DMS153 (cell line): ENCODE measurements at places on chromosomes 7 and 10.
A peak's percentile ranks its signal among the peaks of the same experiment; 100 is the strongest.

DNA sequence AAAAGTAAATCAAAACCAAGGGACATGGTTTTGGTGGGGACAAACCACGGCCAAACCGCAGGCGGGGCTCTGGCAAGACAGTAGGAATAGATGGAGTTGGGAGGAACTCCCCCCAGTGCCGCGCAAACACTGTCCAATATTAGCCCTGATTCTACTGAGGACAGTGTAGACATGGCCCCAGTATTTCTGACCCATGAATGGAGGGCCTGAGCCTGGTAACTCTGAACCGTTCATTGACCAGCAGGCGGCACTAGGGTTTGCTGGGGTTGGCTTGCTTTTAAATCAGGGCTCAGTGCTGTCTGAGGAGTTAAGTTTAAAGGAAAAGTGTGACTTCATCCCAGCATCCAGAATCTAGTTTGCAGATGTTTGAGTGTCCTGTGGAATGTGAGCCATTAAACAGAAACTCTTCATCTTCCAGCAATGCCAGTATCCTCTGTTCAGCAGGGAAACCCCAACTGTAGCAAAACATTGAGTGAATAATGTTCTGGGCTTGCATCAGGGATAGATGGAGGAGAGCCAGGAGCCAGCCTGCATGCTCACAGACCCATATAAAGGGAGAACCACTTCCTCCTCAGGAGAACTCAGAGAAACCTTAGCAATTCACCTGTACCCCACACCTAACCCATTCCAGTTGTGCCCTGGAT lies 147.4 kb upstream of the PRSS58 start:
- DNase-seq = no peak

DNA sequence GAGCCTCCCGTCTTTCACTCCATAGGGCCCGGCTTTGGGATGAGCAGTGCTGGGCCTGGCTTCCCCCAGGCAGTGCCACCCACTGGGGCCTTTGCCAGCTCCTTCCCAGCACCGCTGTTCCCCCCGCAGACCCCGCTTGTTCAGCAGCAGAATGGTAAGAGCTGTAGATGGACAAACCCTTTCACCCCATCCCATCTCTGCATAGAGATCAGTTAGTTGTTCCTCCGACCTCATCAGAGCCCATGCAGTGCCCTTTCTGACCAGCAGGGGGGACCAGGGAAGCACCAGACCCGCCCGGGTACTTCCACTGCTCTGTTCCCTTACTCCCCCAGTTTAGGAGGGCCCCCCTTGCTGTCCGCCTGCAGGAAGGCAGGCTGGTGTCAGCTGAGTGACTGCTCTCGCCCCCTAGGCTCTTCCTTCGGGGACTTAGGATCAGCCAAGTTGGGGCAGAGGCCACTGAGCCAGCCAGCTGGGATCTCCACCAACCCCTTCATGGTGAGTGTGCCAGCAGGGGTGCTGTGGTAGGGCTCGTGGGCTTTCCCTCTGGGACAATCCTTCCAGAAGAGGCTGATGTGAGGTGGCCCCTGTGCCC lies 9.8 kb downstream of the SAP25 start:
- no peak for DNase-seq

DNA sequence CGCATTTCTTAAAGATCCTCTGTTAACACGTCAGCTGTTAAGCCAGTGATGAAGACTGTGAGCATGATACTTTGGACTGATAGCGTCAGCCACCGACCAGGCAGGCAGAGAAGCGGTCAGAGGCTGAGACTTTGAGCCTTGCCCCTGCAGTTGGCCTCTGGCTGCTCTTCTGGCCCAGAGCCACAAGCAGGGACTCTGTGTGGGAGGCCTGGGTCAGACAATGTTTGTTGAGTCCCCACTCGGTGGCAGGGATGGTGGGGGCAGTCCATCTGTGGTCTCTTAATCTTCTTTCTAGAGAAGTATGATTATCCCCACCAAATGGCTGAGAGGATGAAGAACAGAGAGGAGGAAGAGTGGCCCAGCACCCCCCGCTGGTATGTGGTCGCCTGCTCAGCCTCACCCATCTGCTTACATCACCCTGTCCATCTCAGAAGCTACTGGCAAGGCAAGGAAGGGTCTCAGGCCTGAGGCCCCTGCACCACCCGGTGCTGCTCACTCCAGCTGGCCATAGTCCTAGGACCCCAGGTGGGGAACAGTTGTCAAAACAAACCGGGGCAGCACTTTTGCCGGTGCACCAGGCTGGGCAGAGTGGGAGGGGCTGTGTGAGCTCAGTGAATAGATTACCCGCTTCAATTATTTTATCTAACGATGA lies 202.9 kb downstream of the GRID1 start:
- DNase-seq = no peak

- DNase-seq = no peak
Observed at GRCh38 chr7:15345216-15345615, 216.6 kb downstream of the AGMO start.

DNA sequence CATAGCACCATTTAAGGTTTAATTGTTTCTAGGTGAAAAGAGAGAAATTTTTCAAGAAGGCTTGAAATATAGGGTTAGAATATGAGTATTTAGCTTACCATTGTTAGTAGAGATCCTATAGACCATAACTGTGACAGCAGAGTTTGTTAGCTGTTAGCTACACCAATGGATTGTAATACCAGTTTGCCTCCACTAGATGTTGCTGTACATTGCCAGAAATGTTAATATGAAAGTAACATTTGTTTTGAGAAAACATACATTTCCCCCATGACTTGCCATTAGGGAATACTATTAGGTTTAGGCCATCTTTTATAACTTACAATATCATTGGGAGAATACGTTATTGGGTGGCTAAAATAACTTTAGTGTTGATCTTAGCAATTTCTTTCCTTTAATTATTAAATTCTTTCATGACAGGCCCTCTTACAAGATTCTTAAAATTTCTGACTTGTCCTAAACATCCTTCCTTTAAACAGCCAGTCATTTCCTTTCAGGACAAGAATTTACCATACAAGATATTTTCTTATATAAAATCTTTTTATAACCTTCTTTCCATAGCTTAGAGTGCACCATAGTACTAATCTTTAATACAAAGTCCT lies 39.5 kb downstream of the ZNF117 start:
- DNase-seq = no peak

DNA sequence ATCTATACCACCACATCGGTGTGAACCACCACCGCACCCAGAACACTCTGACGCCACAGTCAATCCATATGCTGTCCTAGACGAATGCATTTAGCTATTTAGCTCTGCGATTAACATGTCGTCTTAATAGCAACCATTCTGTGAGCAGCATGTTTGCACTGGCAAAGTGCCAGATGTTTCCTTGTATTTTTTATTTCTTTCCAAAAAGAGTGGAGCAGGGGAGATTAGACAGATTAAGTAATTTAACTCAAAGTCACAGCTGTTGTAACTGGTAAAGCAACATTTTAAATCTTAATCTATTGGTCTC lies 57.0 kb upstream of the ARL4A start:
- DNase-seq = peak; percentile 36

DNA sequence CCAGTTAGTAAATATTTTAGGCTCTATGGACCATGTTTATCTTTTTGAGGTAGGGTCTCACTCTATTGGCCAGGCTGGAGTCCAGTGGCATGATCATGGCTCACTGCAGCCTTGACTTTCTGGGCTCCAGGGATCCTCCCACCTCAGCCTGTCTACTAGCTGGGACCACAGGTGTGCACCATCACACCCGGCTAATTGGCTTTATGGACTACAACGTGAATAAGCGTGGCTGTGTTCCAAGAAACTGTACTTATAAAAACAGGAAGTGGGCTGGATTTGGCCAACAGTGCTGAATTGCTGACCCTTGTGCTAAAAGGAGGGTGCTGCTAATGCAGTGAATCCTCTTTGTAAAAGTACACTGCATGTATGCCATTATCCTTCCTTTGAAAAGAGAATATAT lies 111.7 kb upstream of the CDK13 start:
- peak; percentile 96 for DNase-seq

DNA sequence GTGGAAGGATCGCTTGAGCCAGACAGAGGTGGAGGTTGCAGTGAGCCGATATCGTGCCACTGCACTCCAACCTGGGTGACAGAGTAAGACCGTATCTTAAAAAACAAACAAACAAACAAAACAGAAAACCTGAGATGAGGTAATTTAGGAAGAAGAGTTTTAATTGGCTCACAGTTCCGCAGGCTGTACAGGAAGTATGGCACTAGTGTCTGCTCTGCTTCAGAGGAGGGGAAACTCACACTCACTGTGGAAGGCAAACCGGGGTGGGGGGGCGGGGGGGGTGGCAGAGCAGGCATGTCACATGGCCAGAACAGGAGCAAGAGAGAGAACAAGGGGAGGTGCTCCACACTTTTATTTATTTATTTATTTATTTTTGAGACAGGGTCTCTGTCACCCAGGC lies 5.1 kb downstream of the UBE2D4 start:
- DNase-seq = no peak

- DNase-seq = no peak
Observed at GRCh38 chr10:67521546-67521945, 174.4 kb downstream of the CTNNA3 start.

- no peak for DNase-seq
Observed at GRCh38 chr7:25456467-25457171, 228.3 kb upstream of the NPVF start.

- no peak for DNase-seq
Observed at GRCh38 chr10:110073896-110074295, 66.1 kb downstream of the ADD3 start.

- DNase-seq = no peak
Observed at GRCh38 chr7:22864301-22864700, 41.7 kb upstream of the TOMM7 start.

GRCh38 chr10:123069246-123069986 lies 60.6 kb downstream of the ACADSB start:
- no peak for DNase-seq

DNA sequence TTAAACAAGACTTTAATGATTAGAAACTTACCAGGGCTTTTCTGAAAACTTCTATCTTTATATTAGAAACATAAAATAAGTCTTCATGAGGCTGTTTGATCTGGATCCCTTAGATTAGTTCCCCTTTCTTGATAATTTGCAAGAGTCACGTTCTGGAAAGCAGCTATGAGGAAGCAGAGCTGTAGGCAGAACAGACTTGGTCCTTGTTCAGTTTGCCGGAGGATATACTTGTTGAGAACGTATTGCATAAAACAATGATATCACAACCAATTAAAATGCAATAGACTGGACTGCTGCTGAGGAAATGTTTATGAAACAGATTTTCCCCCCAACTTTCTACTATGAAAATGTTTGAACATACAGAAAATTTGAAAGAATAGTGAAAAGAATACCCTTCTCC lies 2.8 kb downstream of the SAMD9L start:
- DNase-seq = no peak

- DNase-seq = peak; percentile 24
Observed at GRCh38 chr7:134368851-134369544, 52.3 kb upstream of the SLC35B4 start.

DNA sequence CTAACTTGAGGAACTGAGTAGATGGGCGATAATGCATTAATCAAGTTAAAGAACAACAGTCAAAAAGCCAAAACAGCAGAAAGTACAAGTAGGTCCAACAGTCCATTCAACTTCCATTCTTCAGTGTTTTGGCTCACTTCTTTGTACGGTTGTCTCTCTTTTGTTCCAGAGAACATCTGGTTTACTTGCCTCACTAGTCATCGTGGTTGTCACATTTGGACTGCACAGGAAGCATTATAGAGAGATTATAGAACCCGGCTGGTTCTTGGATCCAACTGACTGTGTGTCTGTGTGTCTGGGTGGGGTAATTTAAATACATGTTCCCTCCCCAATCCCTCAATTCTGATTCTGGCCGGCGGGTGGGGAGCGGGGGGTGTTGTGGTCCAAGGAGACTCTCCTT lies 1.8 kb upstream of the CEP41 start:
- DNase-seq = no peak

DNA sequence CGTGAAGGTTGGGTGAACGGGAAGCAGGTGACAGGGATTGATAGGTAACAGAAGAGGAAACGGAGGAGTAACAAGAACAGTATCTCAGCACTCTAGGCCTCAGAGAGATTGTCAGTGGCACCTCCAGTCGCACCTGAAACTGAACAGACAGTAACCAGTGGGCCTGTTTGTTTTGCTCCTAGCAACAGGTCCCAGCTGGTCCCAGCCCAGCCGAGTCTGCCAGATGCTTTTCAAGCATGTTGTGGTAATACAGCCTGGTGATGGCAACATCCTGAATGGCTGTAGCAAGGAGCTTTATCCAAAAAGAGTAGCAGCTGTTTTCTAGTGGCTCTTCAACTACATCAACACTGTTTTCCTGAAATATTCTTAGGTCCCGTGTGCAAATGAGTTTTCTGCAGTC lies 4.7 kb downstream of the CACNB2 start:
- DNase-seq = peak; percentile 87

- DNase-seq = no peak
Observed at GRCh38 chr10:69459893-69460575, 8.8 kb downstream of the TSPAN15 start.

DNA sequence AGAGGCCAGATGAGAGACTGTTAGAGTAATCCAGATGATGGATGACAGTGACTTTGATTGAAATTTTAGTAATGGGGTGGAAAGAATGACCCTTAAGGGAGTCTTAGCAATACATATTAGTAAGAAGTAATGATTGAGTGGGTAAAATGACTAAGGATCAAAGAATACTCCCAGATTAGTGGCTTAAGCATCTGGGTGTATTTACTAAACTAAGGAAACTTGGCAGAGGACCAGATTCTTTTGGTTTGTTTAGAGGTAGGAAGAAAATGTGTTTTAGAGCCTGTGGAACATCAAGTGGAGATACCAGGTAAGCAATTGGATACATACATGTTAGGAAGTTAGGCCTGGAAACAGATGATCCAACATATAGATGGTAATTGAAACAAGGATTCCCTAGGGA lies 58.8 kb upstream of the ADRA2A start:
- no peak for DNase-seq

GRCh38 chr10:131178521-131179331 lies 132.8 kb downstream of the TCERG1L start:
- no peak for DNase-seq

DNA sequence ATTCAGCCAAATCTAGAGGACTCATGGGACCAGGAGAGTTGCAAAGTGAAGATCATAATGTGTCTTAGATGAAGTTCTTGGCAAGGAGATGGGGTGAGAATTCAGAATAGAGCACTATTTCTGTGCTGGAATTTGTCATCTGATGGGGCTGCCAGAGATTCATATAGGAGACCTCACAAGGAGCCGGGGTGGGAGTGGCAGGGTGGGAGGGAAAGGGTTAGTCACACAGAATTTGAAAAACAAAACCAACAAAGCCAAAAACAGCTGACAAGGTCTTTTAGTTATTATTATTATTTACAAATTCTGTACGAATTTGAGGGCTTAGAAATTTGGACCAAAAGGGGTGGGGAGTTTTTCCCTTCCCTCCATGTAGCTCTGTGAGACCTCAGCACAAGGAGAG lies 1.7 kb downstream of the SLC13A1 start:
- DNase-seq = no peak

GRCh38 chr10:97050205-97050745 lies 135.5 kb downstream of the SLIT1 start:
- DNase-seq = no peak

DNA sequence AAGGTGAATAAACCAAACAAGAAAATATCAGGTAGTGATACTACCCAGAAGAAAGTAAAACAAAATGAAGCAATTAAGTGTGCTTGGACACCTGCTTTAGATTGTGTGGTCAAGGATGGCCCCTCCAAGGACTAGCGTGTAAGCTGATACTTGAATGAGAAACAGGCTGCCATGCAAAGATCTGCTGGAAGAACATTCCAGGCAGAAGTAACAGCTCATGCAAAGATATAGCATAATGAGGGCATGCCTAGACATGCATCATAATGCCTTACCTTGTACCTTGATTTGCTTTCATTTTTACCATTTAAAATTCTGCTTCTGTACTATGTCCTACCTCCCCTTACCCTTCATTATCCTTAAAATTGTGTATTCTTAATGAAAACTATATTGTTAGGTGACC lies 74.8 kb upstream of the HDAC9 start:
- no peak for DNase-seq

- no peak for DNase-seq
Observed at GRCh38 chr7:121530227-121531174, 134.4 kb upstream of the FAM3C start.
